NCI-H2029 treated with DMSO at 0.1 percent for 48 hours (cell line): ENCODE measurements at places on chromosomes 7 and 10.

GRCh38 chr10:33382921-33383713 is 48.6 kb upstream of the NRP1 start:
- DNase-seq: no peak

- no peak for DNase-seq
These were observed 153.0 kb upstream of the PRPS1L1 start for GRCh38 chr7:18180685-18181084.

DNA sequence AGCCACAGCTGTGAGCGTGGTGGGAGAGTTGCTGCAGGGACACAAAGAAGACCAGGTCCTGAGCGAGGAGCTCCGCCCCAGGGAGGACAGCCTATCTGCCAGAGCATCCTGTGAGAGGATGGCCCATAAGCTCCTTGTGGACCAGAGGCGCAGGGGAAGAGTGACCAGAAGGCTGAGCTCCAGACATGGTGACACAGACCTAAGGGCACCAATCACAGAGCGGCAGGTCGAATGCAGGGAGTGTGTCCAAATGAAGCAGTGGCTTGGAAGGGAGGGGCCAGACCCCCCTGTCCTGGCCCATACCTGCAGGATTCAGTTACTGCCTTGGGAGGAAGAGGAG is 135.8 kb upstream of the TMEM72 start:
- DNase-seq: no peak

DNA sequence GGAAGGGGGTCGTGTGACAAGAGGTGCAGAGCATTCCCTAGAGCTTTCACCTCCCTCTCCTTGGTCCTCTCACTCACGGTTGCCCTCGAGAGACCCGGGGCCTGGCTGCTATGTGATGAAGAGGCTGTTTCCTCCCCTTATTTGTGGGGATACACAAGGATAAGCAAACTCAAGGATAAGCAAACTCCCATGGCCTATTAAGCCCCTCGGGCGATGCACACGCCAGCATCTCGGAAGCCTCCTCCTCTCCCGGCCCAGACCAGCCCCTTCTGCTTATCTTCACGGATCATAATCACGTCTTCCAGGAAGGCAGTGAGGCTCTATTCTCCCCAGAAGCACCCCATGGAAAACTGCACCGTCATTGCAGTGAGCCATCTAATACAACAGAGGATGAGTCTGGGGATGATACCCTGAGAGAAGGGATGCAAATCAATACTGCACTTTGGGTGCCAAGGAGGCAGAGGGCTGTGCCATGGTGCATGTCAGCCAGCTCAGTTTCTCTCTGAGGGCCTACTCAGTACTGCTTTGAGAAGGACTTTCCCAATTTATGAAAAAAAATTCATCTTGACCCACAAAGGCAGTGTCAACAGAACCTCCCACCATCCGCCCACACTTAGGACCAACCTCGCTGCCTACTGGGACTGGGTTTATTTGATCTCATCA is 22.2 kb downstream of the TMEM273 start:
- DNase-seq: no peak

- peak; percentile 72 for DNase-seq
These were observed 40.3 kb downstream of the CPVL start for GRCh38 chr7:29105752-29106668.

- DNase-seq: no peak
These were observed 856.8 kb upstream of the CELF2 start for GRCh38 chr10:10160821-10161312.

DNA sequence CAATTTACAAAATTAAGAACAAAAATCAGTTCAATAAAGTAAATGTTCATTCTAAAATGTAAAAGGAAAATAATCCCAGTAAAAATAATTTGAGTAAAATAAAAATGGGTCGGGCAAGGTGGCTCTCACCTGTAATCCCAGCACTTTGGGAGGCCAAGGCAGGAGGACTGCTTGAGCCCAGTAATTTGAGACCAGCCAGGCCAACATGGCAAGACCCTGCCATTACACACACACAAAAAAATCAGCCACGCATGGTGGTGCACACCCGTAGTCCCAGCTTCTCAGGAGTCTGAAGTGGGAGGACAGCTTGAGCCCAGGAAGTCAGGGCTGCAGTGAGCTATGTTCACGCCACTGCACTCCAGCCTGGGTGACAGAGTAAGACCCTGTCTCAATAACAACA is 34.4 kb downstream of the CNOT4 start:
- no peak for DNase-seq

DNA sequence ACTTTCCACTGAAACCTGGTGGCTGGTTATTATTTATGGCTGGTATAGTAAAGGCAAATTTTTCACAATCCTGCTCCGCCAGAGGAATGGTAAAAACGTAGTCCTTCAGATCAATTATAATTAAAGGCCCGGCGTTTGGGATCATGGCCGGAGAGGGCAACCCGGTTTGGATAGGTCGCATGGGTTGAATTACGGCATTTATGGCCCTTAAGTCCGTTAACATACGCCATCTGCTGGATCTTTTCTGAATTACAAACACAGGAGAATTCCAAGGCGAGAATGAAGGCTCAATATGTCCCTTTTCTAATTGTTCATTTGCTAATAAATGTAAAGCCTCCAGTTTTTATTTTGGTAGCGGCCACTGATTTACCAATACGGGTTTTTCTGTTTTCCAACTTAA is 11.3 kb upstream of the TAS2R3 start:
- DNase-seq: no peak

DNA sequence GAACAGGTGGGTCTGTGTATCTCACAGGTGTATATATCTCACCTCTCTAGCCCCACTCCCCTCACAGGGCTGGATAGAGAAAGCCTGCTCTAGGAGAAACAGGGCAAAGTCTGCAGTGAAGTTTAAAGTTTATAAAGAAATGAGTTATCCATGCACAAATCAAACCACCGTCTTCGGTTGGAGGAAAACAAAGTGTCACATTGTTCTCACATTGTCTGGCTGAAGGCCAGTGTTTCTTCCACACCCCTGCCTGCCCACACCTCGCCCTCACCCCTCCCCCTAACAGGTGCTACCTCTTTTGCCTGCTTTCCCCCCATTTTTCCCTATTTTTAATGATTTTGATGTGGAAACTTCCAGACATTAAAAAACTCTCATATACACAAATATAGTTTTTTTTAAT is 25.8 kb downstream of the AQP1 start:
- DNase-seq: no peak

GRCh38 chr10:30791197-30791611 is 161.7 kb upstream of the LYZL2 start:
- DNase-seq: no peak

GRCh38 chr10:44947371-44948152 is 12.0 kb upstream of the RASSF4 start:
- no peak for DNase-seq

- no peak for DNase-seq
These were observed 739.9 kb downstream of the REEP3 start for GRCh38 chr10:64261092-64261491.

DNA sequence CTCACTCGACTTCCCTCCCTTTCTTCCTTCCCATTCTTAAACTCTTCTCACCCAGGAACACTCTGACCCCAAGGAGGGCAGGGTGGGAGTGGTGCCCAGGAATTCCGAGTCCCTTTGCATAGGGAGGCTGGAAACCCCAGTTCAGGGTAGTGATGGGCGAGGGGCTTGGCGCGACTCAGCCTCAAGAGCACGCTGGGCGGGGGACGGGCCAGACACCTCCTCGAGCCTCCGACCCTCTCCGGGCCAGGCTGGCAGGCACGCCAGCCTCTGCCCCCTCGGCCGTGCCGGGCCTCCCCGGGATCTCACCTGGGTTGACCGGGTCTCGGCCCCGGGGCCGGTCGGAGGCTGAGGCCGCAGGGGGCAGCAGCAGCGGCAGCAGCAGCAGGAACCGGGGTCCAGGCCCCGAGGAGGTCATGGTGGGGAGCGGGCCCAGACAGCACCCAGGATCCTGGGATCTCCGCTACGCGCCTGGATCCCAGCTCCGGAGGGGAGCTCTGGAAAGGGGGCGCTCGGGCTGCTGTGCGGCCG is 457 bp downstream of the PLOD3 start:
- DNase-seq: no peak

DNA sequence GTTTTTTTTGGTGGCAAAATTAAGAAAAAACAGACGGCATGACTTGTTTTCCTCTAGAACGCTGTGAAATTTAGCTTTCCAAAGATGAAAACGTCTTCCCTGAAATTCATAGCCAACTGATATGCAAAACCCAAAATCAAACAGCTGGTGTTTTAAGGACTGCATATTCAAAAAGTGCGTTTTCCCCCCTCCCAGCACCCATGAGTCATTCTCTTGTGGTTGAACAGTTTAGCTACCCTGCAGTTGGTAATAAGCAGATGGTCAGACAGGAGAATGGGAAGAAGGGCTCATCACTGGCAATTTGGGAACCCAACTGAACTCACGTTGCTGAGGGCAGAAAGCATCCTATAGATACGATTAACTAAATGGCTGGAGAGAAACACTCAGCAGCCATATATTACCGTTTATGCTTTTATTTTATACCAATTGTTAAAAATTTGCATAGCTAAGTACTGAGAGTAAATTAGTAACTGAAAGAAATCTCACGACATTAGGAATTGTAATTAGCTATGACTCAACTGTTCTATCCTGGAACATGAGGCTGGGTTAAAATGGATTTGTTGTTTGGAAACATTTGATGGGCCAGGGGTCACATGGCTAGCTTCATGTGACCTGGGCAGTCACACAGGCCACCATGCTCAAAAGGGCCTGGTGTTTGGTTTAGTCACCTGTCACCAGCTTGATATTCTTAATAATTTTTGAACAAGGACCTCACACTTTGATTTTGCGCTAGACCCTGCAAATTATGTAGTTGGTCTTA is 343.1 kb downstream of the PHTF2 start:
- no peak for DNase-seq

GRCh38 chr10:131211965-131212619 is 99.4 kb downstream of the TCERG1L start:
- no peak for DNase-seq

GRCh38 chr10:86798611-86799010 is 42.2 kb downstream of the BMPR1A start:
- no peak for DNase-seq

- no peak for DNase-seq
These were observed 103.7 kb downstream of the MACC1 start for GRCh38 chr7:20113427-20114027.

DNA sequence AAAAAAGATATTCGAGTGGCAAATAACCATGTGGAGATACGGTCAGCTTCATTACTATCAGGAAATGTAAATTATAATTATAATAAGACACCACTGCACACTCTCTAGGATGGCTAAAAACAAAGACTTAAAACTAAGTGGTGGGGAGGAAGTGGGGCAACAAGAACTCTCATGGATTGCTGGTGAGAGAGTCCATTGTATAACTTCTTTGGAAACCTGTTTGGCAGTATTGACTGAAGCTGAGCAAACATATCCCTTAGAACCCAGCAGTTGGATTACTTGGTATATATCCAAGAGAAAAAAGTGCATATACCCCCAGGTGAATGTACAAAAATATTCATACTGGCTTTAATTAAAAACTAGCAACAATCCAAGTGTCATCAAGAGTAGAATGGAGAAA is 133.7 kb upstream of the CTBP2 start:
- DNase-seq: peak; percentile 51

- no peak for DNase-seq
These were observed 106.3 kb downstream of the CCNY start for GRCh38 chr10:35442592-35442991.

- DNase-seq: no peak
These were observed 3.9 kb downstream of the FAM20C start for GRCh38 chr7:196283-196682.

DNA sequence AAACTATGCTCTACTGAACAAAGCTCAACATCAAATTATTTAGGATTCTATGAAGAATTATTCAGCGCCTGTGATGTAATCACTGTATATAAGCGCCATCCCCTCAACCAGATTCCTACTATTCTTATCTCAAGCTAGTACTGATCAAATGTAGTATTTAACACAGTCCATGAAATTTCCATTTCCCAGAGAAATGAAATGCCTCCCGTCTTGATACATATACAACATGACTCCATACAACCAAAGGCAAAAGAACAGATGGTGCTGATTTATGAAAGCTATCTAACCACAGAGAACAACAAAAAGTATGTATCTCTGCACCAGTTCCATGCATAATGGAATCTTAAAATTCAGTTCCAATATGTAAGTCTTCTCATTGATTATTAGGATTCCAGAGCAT is 406.1 kb downstream of the PARD3 start:
- no peak for DNase-seq

GRCh38 chr10:33521904-33522303 is 187.4 kb upstream of the NRP1 start:
- DNase-seq: no peak

- DNase-seq: no peak
These were observed 35.4 kb upstream of the HPS1 start for GRCh38 chr10:98482096-98482495.

GRCh38 chr10:23293145-23293724 is 51.4 kb downstream of the C10orf67 start:
- DNase-seq: peak; percentile 21
